ENCODE measurements at places on chromosomes 4 and X.

DNA sequence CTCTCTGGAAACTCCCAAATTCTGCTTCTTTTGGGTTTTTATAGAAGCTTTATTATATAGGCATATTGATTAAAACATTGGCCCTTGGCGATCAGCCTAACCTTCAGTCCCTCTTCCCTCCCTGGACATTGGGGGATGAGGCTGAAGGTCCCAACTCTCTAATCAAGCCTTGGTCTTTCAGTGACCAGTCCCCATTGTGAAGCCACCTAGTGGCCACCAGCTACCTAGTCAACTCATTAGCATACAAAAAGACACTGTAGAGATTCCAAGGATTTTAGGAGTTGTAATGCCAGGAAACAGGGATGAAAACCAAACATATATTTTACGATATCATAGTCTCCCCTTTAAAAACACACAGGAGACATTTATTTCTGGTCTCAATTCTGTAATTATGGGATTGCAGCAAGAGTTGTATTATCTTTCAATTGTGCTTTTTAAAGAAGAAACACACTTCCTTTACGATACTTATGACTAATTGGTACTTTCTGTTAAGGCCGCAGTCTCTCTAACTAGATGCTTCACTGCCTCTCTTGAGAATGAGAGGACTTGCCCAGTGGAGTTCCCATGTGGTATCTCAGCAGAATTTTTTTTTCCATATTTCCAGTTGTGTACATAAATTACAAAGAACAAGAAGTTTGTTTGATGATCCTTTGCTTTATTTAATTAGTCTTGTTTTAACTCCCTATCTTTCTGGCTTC, 58.2 kb downstream of the WDR17 start:
- peak; percentile 12 for DNase-seq
- no peaks in the 10 kb centered on the region for H3K4me1 ChIP-seq
- H3K27ac ChIP-seq: no peak overlapping the region

- H3K4me1 ChIP-seq: peaks cover 14% of the 10 kb centered on the region
- no peaks in the 10 kb centered on the region for H3K27me3 ChIP-seq
- DNase-seq: no peak
- H3K36me3 ChIP-seq: no peaks in the 10 kb centered on the region
- H3K27ac ChIP-seq: no peak overlapping the region
Observed at GRCh38 chr4:88843067-88843685, 145.5 kb upstream of the NAP1L5 start.

DNA sequence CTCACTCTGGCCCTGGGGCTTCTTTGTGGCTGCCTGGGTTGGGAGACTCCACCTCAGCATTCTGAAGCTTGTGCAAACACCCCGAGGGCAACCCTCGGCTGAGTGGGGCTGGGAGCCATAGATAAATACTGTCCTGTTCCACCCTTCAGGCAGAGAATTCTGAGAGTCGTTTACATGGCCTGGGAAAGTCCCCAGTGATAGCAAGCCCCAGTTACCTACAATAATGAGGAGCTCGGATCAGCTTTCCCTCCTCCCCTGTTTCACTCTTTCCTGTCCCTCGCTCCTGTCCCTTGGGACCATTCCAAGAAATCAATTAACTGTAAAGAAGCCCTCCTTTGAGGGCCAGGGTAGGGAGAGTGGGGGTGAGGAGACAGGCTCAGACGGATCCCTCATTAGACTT, 31.6 kb upstream of the DDX3X start:
- no peak for DNase-seq
- no peaks in the 10 kb centered on the region for H3K4me1 ChIP-seq
- no peaks in the 10 kb centered on the region for H3K27me3 ChIP-seq

- H3K27me3 ChIP-seq: no peaks in the 10 kb centered on the region
- no peak overlapping the region for H3K4me3 ChIP-seq
- no peak for DNase-seq
- no peak overlapping the region for H3K27ac ChIP-seq
Observed at GRCh38 chrX:130039847-130040246, 57.4 kb downstream of the BCORL1 start.

DNA sequence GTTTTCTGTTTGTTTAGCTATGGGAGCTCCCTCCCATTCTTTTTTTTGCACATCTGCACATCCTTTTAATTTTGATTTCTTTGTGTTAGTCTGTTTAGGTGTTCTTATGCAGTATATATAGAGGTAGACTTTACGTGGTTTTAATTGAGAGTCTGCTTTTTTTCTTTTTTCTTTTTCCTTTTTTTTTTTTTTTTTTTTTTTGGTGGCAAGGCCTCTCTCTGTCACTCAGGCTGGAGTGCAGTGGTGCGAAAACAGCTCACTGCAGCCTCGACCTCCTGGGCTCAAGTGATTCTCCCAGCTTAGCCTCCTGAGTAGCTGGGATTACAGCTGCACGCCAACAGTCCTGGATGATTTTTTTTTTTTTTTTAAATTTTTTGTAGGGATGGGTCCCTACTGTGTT, 68.2 kb downstream of the FAM193A start:
- H3K4me3 ChIP-seq: no peak overlapping the region
- H3K36me3 ChIP-seq: no peaks in the 10 kb centered on the region
- H3K27me3 ChIP-seq: no peaks in the 10 kb centered on the region
- H3K4me1 ChIP-seq: peaks cover 50% of the 10 kb centered on the region
- no peak overlapping the region for H3K27ac ChIP-seq
- DNase-seq: no peak

- no peak overlapping the region for H3K27ac ChIP-seq
- H3K36me3 ChIP-seq: no peaks in the 10 kb centered on the region
- no peaks in the 10 kb centered on the region for H3K4me1 ChIP-seq
- H3K4me3 ChIP-seq: no peak overlapping the region
- DNase-seq: no peak
Observed at GRCh38 chr4:54574500-54574899, 83.3 kb upstream of the KIT start.

GRCh38 chr4:186920483-186920882, 196.8 kb upstream of the FAT1 start:
- no peaks in the 10 kb centered on the region for H3K27me3 ChIP-seq
- H3K4me1 ChIP-seq: no peaks in the 10 kb centered on the region
- no peak overlapping the region for H3K27ac ChIP-seq
- DNase-seq: no peak

DNA sequence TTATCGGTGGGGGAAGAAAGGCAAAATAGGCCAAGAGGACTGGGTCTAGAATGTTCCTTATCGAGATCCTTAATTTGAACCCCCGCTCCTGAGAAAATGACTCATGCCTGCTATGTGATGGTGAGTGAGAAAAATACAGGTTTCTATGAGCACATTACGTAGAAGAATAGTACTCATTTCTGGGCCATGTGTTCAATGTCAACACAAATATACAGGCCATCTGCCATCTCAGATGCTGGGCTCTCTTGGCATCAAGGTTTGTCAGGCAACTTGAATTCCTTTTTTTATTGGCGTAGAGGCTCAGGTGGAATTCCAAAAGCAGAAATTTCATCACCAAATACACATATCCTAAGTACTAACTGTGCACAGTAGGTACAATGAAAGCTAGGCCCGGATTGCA, 81.4 kb upstream of the TRIM2 start:
- peaks cover 3% of the 10 kb centered on the region for H3K27me3 ChIP-seq
- H3K4me3 ChIP-seq: no peak overlapping the region
- no peak for DNase-seq
- H3K27ac ChIP-seq: no peak overlapping the region
- no peaks in the 10 kb centered on the region for H3K4me1 ChIP-seq

GRCh38 chr4:87560802-87561201, 31.6 kb upstream of the SPARCL1 start:
- H3K4me1 ChIP-seq: peaks cover 7% of the 10 kb centered on the region
- H3K27me3 ChIP-seq: no peaks in the 10 kb centered on the region
- DNase-seq: no peak
- no peaks in the 10 kb centered on the region for H3K36me3 ChIP-seq

GRCh38 chr4:147683188-147683591, 773 bp downstream of the PRMT9 start:
- no peaks in the 10 kb centered on the region for H3K27me3 ChIP-seq
- no peaks in the 10 kb centered on the region for H3K36me3 ChIP-seq
- peak overlapping the region; percentile 7 for H3K27ac ChIP-seq
- peaks cover 17% of the 10 kb centered on the region for H3K4me1 ChIP-seq

DNA sequence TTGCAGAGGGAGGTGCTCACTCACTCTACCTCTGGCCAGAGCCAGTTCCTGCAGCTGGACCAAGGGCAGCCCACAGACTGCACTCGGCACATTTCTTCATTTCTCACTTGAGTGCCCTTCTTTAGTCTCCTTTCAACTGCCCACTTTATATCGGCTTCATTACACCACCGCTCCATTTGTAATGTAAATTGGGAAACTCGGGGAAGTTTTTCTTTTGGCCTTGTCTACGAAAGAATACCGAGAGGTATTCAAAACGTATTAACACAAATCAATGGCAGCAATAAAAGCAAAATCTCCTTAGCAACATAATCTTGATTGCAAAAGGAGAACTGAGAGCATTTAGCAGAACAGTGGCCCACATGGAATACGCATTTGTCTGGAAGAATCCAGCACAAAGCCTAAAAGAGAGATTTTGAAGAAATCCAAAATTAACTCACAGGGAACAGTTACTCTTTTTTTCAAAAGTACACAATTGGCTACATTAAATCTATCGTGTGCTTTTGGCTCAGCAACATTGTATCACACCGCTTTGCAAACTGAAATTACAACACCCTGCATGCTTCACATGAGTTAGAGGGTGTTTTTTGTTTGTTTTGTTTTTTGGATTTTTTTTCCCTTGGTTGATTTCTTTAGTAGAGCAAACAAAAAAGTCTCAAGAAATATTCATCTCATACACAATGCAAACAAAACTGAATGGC, 62.6 kb downstream of the CHIC2 start:
- H3K27ac ChIP-seq: no peak overlapping the region
- no peak overlapping the region for H3K4me3 ChIP-seq
- H3K27me3 ChIP-seq: no peaks in the 10 kb centered on the region
- DNase-seq: no peak
- no peaks in the 10 kb centered on the region for H3K36me3 ChIP-seq
- no peaks in the 10 kb centered on the region for H3K4me1 ChIP-seq

- peak overlapping the region; percentile 45 for H3K4me3 ChIP-seq
- DNase-seq: no peak
- no peak overlapping the region for H3K27ac ChIP-seq
- H3K27me3 ChIP-seq: peaks cover 36% of the 10 kb centered on the region
- H3K36me3 ChIP-seq: no peaks in the 10 kb centered on the region
- no peaks in the 10 kb centered on the region for H3K4me1 ChIP-seq
Observed at GRCh38 chr4:40750461-40751258, 905 bp downstream of the NSUN7 start.

DNA sequence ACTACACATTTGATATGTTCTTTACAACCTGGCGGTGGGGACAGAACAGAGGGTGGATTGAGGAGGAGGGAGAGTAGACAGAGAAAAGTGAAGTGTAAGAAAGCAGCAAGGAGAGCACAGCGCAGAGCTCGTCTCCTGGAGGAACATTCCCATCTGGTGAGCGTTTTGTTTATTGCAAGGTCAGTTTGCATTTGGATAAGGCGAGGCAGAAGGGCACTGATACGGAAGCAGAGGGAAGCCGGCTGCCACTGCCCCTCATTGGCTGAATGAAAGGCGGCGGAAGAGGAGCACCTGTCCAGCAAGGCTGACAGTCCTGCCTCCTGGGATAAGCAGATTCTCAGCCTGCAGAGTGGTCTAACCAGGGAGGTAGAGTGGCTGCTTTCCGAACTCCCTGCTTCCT, 83.2 kb downstream of the GPR143 start:
- H3K4me3 ChIP-seq: no peak overlapping the region
- H3K27me3 ChIP-seq: no peaks in the 10 kb centered on the region
- H3K27ac ChIP-seq: no peak overlapping the region
- H3K36me3 ChIP-seq: peaks cover 5% of the 10 kb centered on the region
- DNase-seq: no peak

DNA sequence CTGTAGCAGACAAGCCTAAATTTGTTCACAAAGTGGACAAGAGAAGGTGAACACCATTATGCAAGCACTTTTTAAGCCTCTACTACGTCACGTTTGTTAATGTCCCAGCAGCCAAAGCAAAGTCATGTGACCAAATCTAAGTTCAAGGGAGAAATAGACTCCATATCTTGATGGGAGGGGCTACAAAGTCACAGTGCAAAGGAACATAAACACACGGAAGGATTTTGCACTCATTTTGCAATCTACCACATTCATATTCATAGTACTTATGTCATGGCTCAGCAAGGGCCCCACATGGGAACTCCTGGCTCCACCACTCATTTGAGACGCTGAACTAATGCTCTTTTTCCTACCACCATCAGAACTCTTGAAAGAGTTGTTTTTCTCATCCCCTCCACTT, 139.0 kb upstream of the JADE1 start:
- no peaks in the 10 kb centered on the region for H3K4me1 ChIP-seq
- H3K4me3 ChIP-seq: no peak overlapping the region
- no peak for DNase-seq
- H3K27me3 ChIP-seq: no peaks in the 10 kb centered on the region
- no peak overlapping the region for H3K27ac ChIP-seq

GRCh38 chr4:117434424-117434823, 349.0 kb upstream of the TRAM1L1 start:
- no peak overlapping the region for H3K4me3 ChIP-seq
- DNase-seq: no peak

GRCh38 chr4:163110442-163110841, 56.2 kb downstream of the NAF1 start:
- no peak overlapping the region for H3K4me3 ChIP-seq
- no peaks in the 10 kb centered on the region for H3K36me3 ChIP-seq
- H3K4me1 ChIP-seq: no peaks in the 10 kb centered on the region
- no peaks in the 10 kb centered on the region for H3K27me3 ChIP-seq
- no peak overlapping the region for H3K27ac ChIP-seq

DNA sequence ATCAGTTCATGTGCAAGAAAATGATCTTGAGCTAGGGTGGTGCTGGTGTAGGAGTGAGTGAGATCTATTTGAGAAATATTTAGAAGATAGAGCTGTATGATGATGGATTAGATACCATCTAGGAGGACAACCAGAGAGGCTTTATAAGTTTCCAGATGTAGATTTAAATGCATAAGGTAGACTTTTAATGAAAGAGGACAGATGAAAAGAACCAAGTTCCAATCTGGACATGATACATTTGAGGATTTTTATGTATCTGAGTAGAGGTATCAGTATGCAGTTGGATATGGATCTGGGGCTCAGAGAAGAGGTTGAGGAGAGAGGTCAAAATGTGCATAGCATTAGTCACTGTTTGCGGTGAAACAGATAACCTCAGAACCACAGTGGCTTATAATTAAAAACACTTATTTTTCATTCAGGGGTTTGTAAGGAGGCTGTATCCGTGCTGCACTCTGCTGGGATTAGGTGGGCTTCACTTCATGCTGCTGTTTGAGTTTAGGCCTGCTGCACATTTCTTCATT, 348.7 kb downstream of the BMPR1B start:
- no peaks in the 10 kb centered on the region for H3K36me3 ChIP-seq
- no peaks in the 10 kb centered on the region for H3K4me1 ChIP-seq
- H3K27ac ChIP-seq: no peak overlapping the region
- DNase-seq: no peak
- H3K27me3 ChIP-seq: no peaks in the 10 kb centered on the region
- no peak overlapping the region for H3K4me3 ChIP-seq

All from heart right ventricle (tissue), 16 donors.